Stimulated activated CD4-positive, alpha-beta T cell treated with anti-CD3 and anti-CD28 coated beads, Interleukin-4, amount 100 ng/mL, for 1 hour (primary cell): ENCODE measurements at places on chromosomes 1 and 21.
A peak's percentile ranks its signal among the peaks of the same experiment; 100 is the strongest.

DNA sequence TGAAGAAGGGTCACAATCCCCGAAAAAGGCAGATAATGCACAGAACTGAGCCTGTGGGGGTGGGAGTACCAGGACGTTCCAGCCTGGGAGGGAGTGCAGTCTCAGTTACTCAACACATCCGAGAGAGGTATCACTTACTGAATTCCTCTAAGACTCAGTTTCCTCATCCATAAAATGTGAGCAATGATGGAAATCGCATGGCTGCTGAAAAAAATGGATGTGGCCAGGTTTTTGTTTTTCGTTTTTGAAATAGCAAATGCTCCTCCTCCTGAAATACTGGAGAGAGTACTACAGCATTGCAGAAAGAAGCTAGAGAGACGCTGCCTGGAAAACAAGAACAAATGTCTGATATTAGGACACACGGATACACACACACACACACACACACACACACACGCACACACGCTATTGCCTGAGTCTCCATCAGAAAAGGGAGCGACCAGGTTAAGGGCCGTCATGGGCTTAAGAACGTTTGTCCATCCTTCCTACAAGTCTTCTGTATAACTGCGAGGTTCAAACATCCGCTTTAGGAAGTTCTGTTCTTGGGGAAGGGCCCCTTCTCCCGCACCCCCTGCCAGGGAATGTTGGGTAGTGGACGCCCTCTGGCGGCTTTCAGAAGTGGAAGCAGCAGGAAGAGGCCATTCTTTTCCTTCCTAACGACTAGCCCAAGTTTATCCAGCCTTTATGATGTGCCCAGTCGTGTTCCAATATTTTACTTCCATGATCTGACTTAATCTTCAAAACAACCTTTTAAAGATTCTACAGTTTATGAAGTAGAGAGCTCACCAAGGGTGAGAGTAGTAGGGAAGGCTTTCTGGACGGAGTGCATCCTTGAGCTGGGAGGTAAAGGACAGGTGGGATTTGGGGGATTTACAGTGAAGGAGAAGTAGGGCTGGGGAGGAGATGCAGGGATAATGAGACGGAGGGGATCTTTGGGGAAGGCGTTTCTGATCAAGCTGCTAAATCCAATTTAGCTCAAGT, 699 bp upstream of the NES start:
- no peak for DNase-seq

DNA sequence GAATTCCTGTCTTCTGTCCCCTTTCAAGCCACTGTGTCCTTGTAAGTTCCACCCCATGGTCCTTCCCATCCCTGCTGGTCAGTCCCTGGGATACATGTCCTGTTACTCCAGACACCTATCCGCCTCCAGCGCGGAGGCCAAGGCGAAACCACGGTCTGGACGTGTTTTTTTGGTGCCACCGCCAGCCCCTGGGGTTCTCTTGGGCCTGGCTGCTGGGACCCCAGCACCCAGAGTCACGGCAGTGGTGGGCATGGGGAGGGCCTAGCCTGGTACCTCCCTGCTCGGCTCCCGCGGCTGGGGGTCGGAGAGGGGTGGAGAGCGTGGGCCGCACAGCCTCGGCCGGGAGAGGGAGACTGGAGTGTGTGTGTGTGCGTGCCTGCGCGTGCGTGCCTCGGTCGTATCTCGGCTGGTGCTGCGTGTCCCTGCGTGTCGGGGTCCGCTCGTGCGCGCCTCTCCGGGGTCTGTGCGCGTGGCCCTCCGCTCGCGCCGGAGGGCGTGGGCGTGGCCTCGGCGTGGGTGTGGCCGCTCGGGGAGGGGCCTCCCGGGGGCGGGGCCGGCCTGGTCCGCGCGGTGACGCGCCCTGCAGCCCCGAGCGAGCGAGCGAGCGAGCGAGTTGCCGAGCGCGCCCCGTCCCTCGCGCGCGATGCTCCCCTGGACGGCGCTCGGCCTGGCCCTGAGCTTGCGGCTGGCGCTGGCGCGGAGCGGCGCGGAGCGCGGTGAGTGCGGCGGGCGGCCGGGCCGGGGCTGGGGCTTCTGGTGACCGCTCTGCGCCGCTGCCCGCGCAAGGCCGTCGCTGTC, at the start of gene VWA1:
Gene VWA1, plus strand, starts transcription at position 585 of the 798 bp plus-strand sequence. Its CDS starts 59 bp downstream, at position 644.
- peak; percentile 71 for DNase-seq

DNA sequence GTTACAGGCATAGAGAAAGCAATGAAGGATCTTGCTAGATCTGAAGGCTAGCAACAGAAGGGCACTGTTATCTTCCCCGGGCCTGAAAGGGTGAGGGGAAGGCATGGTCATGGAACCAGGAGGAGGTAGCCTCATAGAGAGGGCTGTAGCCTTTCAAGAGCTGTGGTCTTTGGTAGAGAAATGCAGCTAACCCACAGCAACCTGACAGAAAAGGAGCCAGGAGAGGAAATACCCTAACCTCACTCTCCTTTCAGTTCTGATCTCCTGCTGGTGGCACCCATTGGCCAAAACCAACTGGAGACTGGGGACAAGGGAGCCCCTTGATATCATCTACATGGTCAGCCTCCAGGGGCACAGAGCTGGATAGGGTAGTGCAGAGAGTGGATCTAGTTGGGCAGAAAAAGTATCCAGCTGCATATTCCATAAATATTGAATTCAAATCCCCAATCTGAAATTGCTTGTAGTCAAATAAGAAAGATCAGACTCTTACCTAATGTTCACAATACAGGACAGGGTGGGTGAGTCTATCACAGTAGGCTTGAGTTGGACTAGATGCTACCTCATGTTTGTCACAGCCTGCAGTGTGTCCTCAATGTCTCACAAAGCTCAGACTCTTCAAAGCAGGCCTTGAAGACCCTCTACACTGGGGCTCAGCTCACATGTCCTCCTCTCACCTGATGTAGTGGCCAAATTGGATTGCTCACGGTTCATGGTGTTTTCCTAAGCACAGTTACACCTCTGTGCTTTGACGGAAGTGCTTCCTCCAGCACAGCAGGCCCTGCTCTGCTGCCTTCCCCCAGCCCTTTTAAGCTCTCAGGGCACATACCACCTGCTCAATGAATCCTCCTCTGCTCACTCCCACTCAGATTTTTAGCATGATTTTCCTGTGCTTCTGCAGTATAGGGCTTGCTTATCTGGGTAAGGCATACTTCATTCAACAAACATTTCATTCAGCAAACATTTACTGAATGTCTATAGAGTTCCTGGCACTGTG, 74.1 kb upstream of the JUN start:
- no peak for DNase-seq

DNA sequence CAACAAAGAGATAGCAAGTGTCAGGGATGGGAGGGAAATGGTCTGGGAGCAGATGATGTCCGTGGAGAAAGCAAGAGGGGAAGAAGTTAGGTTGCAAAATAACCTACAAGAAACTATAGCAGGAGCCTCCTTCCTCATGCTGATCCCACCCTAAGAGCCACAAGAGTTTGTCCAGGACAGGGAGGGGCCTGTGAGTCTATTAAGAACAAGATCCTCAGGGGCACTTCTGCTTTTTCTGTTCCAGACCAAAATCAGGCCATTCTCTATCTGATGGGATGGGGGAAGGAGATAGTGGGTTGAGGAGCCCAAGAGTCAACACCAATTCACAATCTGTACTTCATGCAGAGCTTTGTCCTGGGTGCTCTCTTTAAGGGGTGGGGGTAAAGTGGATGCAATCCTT, 7.7 kb upstream of the ATP1A4 start:
- DNase-seq, result no peak

DNA sequence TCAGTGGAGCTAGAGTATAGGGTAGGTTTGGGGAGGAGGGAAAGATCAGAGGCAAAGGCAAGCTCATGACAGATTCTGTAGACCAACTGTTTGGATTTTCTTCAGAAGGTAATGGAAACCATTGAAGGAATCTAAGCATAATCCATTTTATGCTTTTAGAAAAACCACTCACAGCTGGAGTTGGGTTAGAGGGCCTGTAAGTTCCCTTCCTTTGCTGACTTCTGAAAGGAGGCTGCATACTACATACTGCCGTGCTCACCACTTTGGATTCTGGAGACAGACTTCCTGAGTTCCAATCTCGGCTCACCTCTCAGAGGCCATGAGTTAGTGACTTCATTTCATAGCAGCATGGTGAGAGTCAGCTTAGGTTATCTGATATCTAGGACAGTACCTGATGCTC, 6.4 kb upstream of the SYT2 start:
- DNase-seq, result no peak

DNA sequence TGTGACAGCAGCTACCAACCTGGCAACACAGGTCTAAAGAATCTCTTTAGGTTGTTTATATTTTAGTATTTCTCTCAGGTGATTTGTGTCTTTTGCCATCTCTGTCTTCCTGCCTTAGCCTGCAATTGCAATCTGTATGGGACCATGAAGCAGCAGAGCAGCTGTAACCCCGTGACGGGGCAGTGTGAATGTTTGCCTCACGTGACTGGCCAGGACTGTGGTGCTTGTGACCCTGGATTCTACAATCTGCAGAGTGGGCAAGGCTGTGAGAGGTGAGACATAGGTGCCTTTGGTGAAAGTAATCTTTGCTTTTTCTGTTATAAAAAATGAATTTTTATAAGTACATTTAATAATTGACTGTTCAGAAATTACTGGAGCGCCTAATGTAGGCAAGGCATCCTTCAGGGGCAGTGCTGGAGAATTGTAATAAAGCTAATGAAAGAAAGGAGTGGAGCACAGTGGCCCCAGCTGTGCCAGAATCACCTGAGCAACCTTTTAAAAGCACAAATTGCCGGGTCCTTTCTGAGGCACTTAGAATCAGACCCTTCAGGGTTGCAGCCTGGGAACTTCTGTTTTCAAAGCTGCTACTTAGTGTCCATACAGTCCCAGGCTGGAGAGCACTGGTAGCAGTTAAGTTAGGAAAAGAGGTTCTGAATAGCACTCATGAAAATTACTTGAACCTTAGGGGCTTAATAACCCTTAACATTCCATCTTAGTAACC, 60.6 kb upstream of the LAMC2 start:
- DNase-seq, result no peak

DNA sequence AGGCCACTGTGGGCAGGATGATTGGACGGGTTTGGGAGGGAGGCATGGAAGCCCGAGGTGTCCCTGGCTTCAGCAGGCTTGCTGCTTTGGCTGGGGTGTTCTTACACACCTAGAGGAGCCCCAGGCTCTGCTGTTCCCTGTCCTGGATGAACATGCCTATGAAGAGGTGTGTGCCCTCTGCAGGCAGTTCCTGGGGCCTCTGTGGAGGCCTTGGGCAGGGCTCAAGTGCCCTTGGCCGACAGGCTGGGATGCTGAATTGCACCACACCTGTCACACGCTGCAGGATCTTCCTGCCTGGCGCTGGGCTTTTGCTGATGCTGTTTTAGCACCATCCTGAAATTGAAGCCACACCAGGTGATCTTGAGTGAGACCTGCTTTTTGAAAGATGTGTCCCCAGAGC, 415.0 kb upstream of the VAMP3 start:
- DNase-seq, result no peak

DNA sequence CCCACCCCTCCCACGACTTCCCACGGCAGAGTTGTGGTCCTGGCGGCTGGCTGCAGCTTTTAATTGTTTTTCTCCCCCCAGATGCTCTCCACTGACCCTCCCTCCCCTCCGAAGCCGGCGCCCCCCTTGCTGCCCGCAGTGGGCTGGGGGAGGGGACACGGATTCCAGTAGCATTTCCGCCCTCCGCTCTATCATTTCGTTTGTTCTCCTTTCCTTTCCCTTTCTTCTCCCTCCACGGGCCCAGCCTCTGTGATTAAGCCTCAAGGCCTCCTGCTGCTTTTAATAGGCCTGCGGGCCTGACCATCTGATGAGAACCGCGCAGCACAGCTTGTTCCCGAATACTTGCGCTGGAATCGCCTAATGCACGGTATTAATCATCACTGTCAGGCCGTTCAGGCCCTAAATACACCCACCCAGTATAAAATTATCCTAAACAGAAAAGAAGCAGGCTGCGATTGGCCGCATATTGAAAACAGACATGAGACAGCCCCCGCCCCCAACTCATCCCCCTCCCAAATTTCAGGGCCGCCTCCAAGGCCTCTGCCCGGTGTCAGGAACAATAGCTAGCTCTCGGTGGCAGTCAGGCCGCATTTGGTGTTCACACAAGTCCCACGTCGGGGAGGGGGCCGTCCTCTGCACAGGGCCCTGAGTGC, 102.0 kb upstream of the ARHGEF16 start:
- DNase-seq, result no peak

GRCh38 chr1:219326843-219327242, 153.2 kb downstream of the LYPLAL1 start:
- DNase-seq, result no peak

DNA sequence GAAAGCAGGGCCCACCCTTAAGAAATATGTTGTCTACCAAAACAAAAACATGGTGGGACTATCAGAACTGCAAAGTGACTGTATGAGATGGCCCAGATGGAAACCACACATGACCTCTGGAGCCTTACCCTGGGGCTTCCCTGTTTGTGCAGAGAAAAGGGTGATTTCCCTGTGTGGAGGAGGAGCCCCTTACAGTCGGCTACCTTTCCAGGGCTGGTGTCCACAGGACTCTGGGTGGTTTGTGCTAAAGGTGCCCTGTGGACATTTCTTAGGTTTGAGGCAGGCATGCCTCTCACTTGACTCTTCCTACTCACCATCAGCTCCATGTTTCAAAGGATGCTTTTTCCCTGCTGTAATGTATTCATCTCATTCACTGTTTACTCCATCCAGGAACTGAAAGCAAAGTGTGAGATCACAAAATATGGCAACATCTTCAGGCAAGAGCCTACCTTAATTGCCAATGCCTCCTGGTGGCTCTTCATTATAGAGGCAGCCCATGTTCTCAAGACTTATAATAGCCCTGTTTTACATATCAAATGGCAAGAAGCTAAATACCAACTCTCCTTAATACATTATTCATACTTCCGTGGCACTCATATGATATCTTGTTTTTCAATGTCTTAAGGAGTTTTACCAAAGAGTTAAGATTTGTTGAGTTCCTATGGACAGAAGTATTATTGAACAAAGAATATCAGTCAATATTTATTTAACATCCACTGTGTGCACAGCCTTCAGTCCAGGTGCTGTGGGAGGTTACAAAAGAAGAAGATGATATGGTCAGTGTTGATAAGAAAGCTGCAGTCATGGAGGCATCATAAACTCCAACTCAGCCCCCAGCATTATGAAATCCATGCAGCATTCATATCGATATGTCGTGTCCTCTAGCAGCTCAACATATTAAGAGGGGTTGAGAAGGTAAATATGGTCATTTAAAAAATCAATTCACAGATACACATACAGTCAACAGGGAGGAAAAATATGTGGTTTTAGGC, 15.5 kb upstream of the TFF3 start:
- DNase-seq, result no peak

- no peak for DNase-seq
These were observed 85.5 kb downstream of the SYT2 start for GRCh38 chr1:202624781-202625108.

DNA sequence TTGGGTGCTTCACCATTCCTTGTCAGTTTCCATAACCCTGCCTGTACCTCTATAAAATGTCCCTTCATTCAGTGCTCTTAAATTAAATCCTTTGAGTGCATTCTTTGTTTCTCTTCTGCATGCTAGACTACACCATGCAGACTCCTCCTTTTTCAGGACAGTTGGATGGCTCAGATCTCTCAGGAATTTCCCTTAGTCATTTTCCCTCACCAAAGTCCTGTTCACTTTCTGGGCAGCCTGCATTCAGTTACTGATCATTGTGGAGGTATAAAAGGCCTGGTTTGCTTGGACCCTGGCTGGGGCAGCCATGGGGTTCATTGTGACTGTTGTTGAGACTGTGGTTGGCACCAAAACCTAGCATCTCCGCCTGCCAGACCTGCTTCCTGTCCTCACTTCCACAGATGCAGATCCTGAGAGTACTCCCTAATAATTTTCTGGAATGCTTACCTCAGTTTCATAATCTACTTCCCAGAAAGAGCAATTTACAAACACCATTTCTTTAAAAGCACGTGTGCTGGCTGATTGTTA, 88.4 kb downstream of the PDE4B start:
- DNase-seq, result no peak
